Gastroesophageal sphincter (tissue), 4 donors: ENCODE measurements at places on chromosomes 1 and 21. TPM values are rescaled to one million over a fixed set of nuclear protein-coding genes. Genes with fewer than 3 reads are reported as not detected.
A peak's percentile ranks its signal among the peaks of the same experiment; 100 is the strongest.

Gene INSRR
- total RNA-seq = under 0.01 TPM

Gene DEPDC1
- total RNA-seq = not detected

Gene PTGFRN
- total RNA-seq = 64.8 TPM

Gene PEAR1
- 10.3 TPM for total RNA-seq

Gene RGS2
- total RNA-seq = 462 TPM

Gene SYNC
- total RNA-seq = 168 TPM

Gene NTMT2
- not detected for total RNA-seq

Gene TRMT1L
- total RNA-seq = 47.3 TPM

Gene UTS2
- total RNA-seq = 0.31 TPM

Gene CRABP2
- 36.7 TPM for total RNA-seq

GRCh38 chr1:225480825-225481434 lies 53.1 kb upstream of the LBR start:
- ATAC-seq = no peak

DNA sequence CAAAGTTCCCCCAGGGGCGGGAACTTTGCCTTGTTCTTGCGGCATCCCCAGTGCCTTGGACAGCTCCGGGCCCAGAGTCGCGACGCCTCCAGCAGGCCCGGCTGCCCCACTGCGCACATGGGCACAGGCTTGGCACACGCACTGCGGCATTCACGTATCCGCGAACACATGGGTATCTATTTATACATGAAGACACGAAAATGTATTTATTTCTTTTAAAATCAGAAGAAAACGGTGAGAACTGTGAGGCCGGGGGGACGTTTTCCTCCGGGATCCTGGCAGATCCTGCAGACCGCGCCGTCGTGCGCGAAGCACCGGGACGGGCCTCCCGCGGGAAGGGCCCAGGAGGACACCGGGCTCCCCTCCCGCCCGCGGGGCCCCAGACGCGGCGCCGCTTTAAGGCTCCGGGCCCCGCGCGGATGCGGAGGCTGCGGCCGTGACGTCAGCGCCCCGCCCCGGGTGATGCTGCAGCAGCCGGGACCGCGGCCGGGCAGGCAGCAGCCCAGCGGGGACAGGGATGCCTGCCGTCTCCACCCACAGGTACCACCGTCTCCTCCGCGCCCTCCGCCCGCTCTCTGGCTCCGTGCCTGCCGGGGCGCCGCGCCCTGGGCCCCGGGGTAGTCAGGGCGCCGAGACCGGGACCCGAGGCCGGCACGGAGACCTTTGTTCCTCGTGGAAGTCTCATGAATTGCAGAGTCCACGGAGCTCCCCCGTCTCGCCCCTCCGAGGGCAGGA lies at the start of gene SLC45A1:
Gene SLC45A1, plus strand, starts transcription at position 468 of the 735 bp plus-strand sequence. CDS start 6,216 bp downstream, outside the sequence.
- ATAC-seq = peak; percentile 90

GRCh38 chr1:25821112-25821476 lies 1.3 kb downstream of the MTFR1L start:
- ATAC-seq = no peak

GRCh38 chr1:72435025-72435424 lies 152.7 kb upstream of the NEGR1 start:
- no peak for ATAC-seq

GRCh38 chr1:39501666-39502065 lies 10.2 kb downstream of the BMP8A start:
- ATAC-seq = no peak

DNA sequence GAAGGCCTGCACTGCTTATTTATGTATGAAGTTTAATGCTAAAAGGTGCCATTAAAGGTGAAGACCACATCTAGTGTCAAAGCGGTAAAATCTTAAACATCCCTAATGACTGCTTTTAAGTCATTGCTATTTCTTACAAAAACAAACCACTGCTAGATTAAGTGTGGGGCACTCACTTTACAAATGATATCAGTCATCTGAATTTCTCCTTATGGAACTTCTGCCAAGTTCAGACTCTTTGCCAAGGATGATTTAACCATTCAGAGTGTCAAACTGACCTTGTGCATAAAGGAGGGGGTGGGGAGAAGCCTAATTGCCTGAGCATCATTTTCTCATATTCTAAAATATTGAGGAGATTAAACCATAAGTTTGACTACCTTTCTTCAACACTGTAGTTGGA lies 271.5 kb downstream of the TGFB2 start:
- ATAC-seq = no peak

DNA sequence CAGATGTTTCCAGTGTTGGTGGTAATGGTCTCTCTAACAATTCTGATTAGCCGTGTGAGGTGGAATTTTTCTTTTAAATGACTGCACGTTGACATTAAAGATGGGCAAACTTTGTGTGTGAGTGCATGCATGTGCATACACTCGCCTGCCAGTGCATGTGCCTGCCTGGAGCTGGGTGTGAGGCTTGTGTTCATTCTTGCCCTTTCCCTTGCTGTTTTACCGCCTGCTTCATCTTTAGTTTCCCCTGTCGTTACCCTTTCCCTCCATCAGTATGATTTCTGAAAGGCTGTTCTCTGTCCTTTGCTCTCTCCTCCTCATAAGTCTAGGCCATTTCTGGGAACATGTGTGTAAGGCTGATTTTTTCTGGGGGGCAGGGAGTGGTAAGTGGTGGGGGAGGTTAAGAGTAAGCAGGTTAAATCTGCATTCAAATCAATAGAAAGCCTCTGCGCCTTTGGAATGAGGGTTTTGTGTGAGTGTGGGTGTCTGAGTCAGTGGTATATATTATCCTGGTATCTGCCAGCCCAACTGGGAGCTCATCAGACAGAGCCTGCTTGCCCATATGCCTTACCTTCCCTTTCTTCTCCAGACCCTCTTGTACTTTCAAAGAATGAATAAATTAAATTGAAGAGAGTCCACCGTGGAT lies 112.5 kb downstream of the PBX1 start:
- no peak for ATAC-seq

DNA sequence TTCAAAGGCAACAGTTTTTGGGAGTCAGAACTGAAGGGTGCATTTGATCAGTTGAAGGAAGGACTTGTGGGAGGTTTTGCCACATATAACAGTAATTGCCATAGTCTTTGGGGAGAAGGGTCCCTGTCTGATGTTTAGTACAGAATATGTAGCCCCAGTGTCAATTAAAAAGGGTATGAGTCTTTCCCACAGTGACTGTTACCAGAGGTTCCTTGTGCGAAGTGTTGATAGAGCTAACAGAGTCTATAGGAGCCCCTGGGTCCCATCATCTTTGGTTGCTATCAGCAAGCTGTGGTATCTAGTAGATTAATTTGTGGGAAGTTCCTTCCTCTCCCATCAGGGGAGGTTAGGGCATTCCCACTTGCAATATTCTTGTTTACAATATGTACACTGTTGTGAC lies 329.2 kb downstream of the PTPRU start:
- no peak for ATAC-seq

DNA sequence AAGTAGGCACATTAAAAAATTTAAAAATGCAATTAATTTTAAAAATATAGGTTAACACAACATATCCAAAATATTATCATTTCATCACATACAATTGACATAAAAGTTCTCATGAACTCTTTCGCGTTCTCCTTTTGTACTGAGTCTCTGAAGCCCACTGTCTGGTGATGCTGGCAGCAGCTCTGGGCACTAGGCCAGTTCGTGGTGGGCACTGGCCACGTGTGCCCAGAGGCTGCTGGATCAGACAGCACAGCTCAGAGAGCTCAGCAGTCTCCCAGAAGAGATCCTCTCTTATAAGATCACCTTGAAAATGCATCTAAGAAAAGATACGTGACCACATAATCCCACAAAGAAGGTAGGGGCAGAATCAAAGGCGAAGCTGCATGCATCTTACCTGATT lies 9.9 kb downstream of the CEP104 start:
- ATAC-seq = no peak

GRCh38 chr1:43048601-43049011 lies 89.9 kb upstream of the SLC2A1 start:
- ATAC-seq = no peak

DNA sequence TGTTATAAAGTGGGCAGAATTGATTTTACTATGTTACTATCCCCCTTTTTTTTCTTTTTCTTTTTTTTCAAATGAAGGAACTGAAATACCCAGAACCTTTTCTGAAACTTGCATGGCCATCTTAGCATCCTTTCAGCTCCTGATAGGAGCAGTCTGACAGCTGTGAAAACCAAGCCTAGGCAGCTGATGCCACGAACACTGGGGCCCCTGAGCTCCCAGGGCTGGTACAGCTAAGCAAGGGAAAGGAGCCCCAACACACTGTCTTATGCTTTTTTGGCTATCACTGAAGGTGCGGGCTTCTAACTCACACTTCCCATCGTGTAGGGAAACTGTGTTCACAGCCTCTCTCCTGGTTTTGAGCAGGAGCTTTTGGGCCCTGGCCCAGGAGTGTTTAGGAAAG lies 23.0 kb upstream of the CAMK1G start:
- no peak for ATAC-seq

DNA sequence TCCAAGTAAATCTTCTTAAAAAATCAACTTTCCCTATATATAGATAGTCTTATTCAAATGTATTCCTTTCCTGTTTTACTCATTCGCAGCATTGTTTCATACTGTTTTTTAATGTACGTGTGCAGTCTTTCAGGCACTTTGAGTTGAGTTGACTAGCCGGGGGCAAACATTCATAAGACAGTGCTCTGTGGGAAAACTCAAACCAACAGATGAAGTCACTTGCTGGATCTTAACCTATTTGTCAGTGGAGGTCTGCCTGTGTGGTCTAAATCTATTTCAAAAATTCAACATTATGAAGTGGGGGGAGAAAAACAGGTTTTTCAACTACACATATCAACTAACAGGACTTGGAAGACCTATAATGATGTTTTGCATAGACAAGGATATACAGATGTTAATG lies 6.2 kb downstream of the HSD11B1 start:
- no peak for ATAC-seq

- ATAC-seq = peak; percentile 44
Measured at GRCh38 chr1:210233495-210234328, 1.1 kb downstream of the SERTAD4 start.

DNA sequence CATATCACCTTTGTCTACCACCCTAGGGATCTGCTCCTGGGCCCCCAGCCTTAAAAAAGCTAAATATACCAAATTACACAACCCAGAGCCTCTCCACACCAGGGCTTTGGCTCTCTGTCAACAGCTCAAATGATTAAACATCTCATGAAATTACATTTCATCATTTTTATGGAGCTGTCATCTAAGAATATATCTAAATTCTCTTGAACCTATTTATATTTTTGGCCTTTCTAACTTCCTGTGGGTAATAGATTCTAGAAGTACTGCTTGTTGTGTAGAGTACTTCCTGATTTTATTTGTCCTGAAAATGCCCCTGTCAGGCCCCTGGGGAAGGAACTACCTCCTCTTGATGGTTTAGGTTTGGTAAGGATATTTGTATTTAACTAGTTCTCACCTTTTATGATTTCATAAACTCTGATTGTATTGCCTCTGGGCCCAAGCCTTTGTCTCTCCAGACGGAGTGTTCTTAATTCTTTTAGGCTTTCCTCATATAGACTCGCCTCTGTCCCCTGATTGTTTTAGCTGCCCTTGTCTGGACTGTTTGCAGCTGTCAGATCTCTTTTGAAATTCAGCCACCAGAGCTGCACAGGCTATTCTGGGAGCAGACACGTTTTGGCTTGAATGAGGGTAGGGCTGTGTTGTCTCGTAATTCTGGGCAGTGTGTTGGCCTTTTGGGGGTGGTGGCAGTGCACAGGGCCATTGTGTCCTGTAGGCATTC lies 16.6 kb downstream of the MYOG start:
- peak; percentile 79 for ATAC-seq

DNA sequence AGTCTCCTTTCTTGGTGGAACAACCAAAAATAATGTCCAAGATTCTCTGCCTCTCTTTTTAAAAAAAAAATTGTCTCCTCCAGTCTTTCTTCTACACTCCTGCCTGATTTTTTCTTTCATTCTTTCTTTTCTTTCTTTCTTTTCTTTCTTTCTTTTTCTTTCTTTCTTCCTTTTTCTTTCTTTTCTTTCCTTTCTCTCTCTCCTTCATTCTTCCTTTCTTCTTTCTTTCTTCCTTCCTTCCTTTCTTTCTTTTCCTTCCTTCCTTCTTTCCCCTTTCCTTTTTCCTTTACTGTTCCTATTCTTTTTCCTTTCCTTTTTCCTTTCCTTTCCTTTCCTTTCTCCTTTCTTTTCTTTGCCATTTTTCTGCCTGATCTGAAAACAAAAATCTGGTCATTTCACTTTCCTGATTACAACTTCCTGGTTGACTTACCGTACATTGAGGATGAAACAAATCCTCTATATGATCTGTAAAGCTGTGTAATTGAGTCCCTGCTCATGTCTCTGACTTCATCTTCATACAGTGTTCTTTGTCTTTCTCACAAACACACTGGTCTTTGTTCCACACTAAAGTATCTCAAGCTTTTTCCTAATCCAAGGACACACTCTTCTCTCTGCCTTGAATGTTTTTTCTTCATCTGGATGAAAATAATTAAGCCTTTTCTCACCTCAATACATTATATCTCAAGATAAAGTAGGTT lies 6.1 kb upstream of the KRTAP23-1 start:
- ATAC-seq = no peak

- ATAC-seq = no peak
Measured at GRCh38 chr1:28392027-28392652, 22.6 kb downstream of the PHACTR4 start.

DNA sequence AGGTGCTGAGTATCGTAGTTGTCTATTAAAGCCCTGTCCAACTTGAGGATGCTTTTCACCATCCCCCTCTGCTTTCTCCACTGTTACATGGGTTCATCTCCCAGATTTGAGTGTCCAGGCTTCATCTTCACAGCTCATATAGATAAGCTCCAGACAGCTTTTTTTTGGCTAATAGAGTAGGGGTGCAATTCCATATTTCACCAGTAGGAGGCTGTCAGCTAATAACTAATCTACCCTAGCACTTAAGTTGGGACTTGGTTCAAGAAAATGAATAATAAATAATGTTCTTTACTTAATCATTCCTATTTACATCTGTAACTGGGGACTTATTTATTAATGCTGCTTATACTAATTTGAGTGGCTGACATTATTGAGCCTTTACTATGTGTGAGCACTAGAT lies 124.5 kb downstream of the IGSF21 start:
- ATAC-seq = no peak

DNA sequence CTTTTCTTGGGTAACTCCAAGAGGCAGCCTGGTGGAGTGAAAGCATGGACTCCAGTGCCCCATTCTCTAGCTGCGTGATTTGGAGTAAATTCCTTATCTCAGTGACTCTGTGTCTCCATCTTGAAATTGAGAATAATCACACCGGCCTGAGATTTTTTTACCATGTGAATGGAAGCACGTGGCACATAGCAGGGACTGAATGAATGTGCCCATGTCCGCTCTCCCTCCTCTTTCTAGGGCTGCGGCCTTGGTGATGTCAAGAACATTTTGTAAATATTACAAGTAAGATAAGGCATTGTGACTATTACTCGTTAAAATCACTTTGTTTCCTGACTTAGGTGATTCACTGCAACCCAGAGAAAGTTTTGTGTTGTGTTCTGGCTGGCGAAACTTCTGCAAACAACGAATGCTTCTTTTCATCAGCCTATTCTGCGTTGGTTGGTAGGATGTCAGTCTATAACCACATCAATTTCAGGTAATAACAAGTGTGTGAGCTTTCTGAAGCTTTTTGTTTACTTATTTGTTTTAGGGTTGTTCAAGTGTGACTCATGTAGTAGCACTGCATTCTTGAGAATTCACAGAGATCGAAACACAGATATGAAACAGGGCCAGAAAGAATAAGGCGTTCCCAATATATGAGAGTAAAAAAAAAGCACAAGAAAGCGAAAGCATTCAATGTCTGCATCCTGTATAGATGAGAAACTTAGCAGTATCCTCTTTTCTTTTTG lies 135.7 kb upstream of the SLC45A1 start:
- peak; percentile 25 for ATAC-seq

GRCh38 chr1:97254731-97255463 lies 533.3 kb downstream of the PTBP2 start:
- peak; percentile 34 for ATAC-seq
